Stromal cell of bone marrow (primary cell): ENCODE measurements at places on chromosomes 3 and 15.

- peak; percentile 53 for DNase-seq
These were observed 91.6 kb upstream of the LIPC start for GRCh38 chr15:58340176-58340575.

- no peak for DNase-seq
These were observed 86.0 kb downstream of the LRRK1 start for GRCh38 chr15:101004986-101005747.

GRCh38 chr3:33787328-33788009 is 11.0 kb upstream of the PDCD6IP start:
- peak; percentile 44 for DNase-seq

GRCh38 chr15:101097111-101097510 is 154.7 kb downstream of the CHSY1 start:
- DNase-seq = no peak
